ENCODE measurements at places on chromosomes 2 and 18.

DNA sequence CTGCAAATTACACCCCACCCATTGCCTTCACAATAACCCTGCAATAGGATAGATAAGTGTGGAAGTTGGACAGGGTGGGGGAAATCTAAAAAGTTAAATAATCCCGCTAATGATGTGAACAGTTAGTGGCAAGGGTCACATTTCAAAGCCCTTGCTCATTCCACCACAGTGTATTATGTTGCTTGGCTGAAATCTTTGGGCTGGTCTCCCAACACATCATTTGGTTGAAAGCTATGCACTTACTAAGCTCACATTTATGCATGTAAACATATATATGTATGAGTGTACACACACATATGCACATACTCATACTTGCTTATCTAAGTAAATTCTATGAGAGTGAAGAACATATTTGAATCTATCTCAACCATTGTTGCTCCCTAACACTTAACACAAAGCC is 197.8 kb downstream of the RDH14 start:
- no peak for DNase-seq

DNA sequence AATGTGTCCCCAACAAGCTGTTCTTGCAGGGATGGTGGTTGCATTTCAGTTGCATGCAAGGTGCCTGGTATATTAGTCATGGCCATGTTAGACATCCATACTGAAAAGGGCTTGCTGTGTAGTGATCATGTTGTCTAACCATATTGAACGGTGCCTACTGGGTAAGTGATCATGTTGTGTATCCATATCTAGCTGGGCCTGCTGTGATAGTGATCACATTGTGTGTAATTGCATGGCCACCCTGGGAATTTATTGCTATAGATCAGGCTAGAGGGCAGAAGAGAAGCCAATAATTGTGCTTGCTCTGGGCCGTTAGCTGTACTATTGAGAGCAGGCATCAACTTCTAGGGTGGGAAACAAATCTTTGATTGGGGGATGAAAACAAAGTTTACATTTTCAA is 9.8 kb upstream of the EPC2 start:
- no peak for DNase-seq

DNA sequence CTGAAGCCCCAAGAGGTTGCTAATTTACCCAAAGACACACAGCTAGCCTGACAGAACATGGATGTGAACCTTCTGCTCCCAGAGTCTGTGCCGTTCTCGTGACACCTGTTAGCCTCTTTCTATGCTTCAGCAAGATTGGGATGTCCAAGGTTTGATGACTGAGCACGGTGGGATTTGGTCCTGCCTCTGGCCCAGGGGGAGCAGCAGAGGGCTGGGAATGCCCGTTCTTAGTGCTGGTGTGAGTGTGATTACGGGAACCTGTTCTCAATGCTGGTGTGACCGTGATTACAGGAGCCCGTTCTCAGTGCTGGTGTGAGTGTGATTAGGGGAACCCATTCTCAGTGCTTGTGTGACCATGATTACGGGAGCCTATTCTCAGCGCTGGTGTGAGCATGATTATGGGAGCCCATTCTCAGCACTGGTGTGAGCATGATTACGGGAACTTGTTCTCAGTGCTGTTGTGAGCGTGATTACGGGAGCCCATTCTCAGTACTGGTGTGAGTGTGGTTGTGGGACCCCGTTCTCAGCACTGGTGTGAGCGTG is 67.3 kb upstream of the SNTG2 start:
- DNase-seq = no peak

GRCh38 chr2:230418341-230419016 is 2.5 kb downstream of the SP100 start:
- no peak for DNase-seq

DNA sequence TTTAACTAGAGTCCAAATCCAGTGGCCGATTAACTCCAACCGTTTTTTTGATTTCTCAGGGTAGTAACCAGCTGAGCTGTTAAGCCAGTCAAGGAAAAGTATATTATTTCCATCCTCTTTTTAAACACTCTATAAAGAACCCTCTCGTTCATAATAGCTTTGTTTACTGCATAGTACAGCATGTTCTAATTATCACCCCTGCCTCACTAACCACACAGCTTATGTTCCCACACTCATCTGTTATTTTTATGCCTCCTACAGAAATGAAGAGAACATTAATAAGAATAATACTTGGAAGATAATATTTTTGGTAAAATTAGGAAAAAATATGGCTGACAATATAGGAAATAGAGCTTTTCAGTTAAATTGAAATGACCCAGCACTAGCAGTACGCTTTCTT is 2132.8 kb upstream of the CELF4 start:
- DNase-seq = no peak

DNA sequence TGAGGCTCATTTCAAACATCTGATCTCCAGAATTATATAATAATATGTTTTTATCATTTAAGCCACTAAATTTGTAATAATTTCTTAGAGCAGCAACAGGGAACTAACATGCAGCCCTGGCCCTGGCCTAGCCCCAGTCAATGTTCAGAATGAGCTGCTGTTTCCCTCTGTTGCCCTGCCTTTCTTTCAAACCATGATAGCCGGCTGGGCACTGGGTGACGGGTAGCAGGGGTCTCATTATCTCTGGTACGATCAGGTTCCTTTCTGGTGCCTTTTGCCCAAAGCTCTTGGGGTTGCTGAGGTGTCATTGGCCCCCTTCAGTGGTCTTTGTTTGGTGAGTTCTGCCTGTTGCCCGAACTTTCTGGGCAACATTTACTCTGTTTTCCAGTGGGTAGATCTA is 63.1 kb downstream of the THNSL2 start:
- DNase-seq = no peak

GRCh38 chr18:48222118-48222517 is 187.1 kb downstream of the ZBTB7C start:
- no peak for DNase-seq

- DNase-seq = no peak
Measured at GRCh38 chr2:12923907-12924610, 207.3 kb downstream of the TRIB2 start.

- no peak for DNase-seq
Measured at GRCh38 chr2:67858886-67859285, 203.9 kb downstream of the C1D start.

DNA sequence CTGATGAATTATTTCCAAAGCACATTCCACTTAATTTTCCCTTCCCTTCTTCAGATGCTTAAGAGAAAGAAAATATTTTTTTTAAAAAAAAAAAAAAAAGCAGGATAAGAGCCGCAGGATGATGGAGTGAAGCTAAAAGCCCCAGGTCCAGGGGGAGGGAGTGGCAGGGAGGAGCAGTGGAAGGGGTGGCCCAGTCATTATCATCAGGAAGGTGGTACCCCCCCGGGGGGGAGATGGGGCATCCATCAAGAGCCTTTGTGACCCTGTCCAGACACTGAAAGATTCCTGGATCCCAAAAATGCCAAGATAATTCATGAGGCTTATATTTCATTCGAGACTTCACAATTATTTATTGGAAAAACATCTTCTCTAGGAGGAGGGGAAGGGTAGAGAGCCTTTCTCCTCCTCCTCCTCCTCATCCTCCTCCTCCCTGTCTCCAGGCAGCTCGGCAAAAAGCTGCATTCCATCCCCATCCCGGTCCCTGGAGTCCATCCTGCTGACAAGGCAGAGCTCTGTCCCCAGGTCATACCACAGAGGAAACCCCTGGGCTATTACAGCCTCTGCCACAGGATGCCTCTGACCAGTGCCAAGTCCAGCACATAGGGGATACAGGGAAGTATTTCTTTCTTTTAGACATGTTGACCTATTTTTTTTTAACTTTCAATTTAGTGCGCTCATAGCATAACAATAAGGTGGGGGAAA is 125.3 kb downstream of the TWIST2 start:
- DNase-seq = no peak

DNA sequence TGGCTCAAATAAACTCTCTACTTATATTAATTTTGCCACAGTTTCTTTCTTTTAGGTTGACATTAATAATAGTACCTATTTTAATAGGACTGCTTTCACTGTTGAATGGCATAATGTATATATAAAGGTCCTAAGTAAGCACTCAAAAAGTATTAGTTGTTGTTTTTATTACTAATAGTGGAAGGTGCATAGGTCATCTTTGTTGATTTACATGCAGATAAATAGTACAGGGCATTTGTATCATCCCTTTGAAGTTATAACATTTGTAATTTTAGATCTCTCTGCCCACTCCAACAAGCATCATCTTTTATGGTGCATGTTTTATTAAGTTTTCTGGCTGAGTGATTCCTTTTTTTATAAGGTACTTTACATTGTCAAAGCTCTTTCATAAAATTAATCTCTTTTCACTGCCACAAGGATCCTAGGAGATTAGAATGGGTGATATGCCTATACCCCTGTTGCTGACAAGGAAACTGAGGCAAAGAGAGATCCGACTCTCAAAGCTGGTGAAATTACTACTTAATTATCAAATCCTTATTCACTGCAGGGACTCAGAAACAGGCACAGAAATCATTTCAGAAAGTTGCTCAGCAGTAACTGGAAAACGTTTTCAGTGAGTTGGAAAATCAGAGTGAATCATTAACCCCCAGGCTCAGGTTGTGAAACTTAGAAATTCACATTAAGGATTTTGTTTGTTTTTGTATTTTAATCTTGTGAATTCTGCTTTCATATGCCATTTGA is 299.6 kb downstream of the AGPS start:
- no peak for DNase-seq

GRCh38 chr2:85642725-85643124 is 25.3 kb downstream of the SFTPB start:
- no peak for DNase-seq

DNA sequence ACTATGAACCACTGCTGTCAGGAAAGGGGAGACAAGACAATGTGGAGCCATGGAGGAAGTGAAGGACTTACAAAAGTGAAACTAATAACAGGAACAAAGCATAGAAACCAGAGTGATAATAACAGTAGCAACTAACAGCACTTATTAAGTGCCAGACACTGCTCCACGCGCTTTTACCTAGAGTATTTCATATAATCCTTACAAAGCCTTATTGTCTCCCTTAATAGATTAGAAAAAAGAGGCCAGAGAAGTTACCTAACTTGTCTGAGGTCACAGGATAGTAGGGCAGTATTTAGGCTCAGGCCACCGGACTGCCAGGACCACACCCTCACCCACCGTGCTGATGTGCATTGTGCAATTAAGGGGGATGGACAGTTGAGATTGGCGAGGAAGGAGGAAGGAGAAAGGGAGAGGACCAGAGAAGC is 98.6 kb upstream of the NFU1 start:
- DNase-seq = no peak

DNA sequence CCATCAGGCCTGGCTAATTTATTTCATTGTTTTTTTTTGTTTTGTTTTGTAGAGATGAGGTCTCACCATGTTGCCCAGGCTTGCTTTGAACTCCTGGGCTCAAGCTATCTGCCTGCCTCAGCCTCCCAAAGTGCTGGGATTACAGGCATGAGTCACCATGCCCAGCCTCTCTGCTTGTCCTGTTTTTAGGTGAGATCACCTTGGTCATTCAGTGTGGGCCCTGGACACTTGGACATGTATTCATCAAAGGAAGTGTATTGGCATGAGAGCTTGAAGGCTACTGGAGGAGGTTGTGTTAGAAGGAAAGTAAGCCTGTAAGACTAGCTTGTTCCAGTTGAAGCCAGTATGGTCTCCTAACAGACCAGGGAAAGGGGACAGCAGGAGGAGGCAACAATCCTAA is 229.2 kb upstream of the RGPD4 start:
- DNase-seq = no peak

DNA sequence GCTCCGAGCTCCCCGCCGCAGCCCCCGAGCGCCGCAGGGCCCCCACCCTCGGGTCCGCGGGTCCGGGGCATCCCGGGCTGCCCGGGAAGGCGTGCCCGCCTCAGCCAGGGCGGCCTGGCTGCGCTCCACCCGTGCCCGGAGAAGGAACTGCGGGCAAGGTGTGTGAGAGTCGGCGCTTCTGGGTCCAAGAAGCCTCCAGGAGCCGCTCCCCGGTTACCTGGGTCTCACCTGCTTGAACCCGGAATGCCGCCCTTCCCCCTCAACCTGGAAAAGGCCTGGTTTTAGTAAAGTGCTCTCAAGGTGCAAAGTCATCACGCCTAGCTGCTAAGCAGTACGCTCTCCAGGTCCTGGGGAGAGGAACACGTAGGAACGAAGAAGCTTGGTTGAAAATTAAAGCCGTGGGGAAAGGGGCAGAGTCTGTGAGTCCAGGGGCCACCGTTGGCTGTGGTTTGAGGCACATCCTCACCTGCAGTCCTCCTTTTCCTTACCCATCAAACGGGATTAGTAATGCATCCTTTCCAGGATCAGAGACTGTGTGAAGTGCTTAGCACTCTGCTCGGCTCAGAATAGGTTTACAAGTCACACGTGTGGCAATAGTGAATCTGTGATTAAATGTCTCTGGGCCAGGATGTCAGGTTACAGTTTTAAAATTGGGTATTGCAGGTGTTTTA is 1.2 kb downstream of the ASAP2 start:
- no peak for DNase-seq

DNA sequence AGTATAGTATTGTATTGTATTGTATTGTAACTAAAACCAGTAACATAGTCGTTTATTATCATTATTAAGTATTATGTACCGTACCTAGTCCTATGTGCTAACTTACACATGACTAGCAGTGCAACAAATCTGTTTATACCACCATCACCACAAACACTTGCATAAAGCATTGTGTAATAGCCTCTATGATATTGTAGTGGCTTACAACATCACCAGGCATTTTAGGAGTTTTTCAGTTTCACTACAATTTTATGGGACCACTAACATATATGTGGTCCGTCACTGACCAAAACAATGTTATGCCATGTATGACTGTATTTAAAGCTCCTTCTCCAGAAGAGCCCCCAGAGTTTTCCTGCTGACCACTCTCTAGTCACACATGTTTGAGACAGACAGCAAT is 306.2 kb downstream of the SETBP1 start:
- DNase-seq = no peak

GRCh38 chr18:32712860-32713259 is 60.0 kb downstream of the KLHL14 start:
- DNase-seq = no peak

GRCh38 chr2:12424809-12425208 is 291.9 kb upstream of the TRIB2 start:
- DNase-seq = no peak

DNA sequence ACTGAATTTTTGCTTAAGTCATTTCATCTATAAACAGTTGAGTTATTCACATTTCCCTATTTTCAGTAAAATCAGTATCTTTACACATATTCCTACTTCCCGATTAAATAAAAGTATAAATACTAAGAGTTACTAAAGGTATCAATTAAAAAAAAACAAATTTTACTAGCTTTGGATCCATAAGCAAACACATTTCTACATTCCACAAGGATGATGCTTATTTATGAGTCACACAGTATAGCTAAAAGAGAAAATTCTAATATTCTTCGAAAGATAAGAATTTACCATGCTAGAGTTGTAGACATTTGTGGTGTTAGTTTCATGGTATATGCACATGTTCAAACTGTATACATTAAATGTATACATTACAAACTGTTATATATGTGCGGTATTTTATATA is 23.7 kb downstream of the PGAP1 start:
- DNase-seq = no peak

DNA sequence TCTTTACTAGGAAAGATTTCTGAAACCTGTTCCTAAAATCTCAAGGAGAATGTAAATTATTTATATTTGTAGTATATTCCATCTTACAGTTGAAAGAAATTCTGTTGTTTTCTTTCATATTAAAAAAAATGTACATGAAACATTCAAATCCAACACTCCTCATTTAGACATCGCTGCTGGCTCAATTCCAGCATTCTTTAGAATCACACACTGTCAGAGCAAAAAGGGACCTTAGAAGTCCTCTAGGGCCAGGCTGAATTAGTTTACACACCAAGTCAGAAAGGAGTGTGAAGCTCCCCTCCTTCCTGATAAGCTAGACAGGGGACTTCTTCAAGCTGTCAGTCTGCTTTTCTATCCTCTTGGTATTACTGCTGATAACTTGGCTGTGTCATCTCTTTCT is 158.6 kb upstream of the LTBP1 start:
- DNase-seq = no peak

- DNase-seq = no peak
Measured at GRCh38 chr18:34932792-34933466, 108.3 kb upstream of the MAPRE2 start.
